ENCODE measurements at places on chromosomes 11 and 22.

DNA sequence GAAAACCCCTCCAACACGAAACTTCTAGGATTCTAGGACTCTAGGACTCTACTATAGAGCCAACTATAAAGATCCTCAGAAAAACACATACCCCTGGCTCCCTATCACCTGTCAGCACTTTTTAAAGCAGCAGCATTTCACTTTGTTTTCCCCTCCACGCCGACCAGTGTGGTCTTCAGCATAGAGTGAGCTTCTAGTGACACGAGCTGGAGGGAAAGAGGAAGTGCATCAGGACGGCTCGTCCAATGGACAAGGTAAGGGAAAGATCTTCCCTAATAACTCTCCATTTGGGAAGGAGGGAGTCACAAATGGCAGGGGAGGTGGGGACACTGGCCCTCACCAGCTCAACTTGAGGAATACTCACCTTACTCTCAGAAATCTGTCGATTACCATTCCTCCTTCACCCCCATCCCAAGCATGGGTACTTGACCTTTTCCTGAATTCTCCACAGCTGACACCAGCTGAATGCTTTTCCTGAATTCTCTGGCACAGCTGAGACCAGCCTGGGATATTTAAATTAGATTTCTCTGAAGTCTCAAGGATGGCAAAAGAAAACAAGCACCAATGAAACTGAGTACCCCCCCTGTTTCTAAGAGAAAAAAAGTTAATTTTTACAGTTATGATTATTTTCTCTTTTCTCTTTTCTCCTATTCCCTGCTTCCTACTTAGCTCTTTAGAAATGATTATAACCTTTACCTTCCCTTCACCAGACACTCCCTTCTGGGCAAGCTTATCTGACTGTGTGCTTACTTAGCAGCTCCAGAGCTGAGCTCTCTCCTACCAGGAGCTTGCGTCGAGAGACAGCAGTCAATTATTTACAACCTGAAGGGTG, 33.3 kb upstream of the NNMT start:
- DNase-seq = no peak

GRCh38 chr11:64246871-64247728, at the start of gene PPP1R14B:
PPP1R14B (minus strand) TSS chr11:64246943; CDS start chr11:64246673, 270 bp downstream.
- peak; percentile 92 for DNase-seq

DNA sequence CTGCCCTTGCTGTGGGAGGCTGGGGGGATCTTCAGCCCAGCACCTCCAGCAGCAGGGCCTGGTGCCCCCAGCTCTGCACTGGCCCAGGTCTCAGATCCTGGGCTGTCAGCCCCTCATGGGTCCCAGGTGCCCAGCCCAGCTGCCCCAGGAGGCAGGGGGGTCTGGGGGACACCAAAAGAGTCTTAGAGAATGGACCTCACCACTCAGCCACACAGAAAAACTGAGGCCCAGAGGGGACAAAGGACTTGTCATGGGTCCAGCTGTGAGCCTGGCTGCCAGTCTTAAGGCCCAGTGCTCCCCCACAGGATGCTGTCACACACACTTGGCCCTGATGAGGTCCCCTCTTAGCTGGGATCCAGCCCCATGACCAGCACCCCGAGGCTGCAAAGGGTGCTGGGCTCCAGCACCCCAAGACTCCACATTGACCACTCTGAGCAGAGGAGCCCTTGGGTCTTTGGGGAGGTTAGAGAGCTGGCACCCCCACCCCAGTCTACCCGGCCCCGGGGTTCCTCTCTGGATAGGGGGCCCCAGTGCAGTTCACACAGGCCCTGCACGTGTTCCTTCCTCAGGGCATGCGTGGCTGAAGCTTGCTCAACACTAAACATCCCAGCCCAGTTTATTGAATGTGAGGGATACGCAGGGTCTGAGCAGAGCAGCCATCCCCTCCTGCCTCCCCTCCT, 54.4 kb downstream of the IGLL5 start:
- DNase-seq = peak; percentile 15

DNA sequence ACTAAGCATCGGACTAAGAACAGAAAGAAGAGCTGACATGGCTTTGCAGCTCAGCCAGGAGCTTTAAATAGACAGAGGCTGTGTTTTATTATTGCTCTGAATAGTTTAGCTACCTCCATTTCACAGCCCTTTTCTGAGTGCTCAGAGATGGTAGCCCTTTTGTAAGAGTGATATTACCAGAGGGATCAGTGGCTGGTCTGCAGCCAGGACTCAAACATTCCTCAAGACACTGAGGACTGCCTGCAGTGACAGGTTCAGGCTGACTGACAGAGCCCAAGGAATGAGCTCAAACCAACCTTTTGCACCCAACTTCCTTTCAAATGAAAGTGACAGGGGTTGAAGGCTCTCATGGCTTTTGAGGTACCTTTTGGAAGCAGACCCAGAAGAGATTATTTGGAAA, 189.0 kb downstream of the DDX10 start:
- DNase-seq = no peak

GRCh38 chr11:12206529-12206928, 96.1 kb downstream of the MICAL2 start:
- DNase-seq = no peak

DNA sequence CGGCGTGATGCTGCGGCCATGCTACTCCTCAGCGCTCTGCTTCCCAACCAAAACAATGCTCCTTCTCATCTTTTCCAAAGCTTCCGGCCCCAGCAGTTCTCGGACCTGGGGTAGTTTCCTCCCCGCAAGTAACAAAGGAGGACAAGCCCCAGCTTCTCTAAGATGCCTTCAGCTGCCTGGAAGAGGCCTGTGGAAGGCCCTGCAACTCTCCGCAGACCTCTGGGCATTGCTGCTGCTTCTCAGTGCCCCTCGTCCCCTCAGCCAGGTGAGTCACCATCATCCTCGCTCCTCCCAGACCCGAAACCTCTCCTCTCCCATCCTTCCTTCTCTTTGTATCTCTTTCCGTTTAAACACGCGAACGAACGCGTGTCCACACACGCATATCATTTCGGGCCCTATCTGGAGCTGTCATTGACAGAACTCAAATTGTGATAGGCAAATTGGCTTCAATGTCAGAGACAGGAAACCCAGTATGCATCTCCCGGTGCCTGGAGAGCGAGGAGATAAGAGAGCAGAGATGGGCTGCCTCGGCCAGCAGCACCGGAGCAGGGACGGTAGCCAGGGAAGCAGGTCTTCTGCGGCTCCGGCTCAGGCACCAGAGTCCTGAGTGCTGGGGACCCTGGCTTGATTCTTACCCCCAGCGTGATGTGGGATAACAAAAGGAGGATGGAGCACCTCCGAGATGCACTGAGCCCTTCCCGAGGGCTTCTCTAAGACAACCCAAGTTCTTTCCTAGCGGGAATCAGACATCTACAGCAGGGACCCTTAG, 22.0 kb upstream of the JAM3 start:
- no peak for DNase-seq

- DNase-seq = no peak
Observed at GRCh38 chr11:45056529-45056928, 89.9 kb upstream of the PRDM11 start.

DNA sequence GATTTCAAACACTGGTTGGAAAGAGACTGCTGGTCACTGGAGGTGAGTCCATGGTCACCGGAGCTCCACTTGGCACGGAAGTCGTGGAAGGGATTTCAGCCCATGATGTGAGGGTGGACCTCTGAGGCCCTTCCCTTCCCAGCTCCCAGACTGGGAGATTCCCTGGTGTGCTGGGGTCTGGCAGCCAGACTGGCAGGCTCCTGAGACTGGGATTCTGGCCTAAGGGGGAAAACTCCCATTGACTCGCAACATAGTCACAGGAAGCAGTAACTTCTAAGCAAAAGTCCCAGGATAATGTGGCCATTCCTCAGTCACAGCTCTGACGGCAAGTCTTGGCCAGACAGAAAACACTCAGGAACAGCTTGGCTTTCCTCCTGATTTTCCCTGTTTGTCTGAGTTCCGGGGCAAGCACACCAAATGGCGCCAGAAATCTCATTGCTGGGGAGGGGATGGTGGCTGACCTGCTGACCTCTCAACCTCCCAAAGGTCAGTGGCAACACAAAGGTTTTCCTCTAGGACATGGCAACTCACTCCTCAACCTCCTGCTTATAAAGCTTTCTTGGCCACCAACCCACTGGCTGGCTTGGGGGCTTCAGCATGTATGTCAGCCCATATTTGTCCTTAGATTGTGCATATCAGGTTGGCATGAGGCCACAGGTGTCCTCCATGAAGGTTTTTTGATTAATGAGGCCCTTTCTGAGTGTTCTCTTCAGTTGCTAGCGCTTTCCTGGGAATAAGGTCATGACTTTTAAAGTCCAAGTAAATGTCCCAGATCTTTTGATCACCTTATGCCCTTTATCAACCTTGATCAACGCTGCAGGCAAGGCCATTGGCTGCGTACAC, 99.5 kb downstream of the CCDC81 start:
- no peak for DNase-seq

GRCh38 chr11:128180441-128181087, 406.8 kb downstream of the ETS1 start:
- no peak for DNase-seq

- DNase-seq = no peak
Observed at GRCh38 chr11:122852074-122852795, 13.9 kb downstream of the CRTAM start.

- no peak for DNase-seq
Observed at GRCh38 chr22:19892257-19892879, 37.7 kb upstream of the GNB1L start.

- DNase-seq = no peak
Observed at GRCh38 chr22:39915295-39915726, 14.4 kb downstream of the GRAP2 start.

DNA sequence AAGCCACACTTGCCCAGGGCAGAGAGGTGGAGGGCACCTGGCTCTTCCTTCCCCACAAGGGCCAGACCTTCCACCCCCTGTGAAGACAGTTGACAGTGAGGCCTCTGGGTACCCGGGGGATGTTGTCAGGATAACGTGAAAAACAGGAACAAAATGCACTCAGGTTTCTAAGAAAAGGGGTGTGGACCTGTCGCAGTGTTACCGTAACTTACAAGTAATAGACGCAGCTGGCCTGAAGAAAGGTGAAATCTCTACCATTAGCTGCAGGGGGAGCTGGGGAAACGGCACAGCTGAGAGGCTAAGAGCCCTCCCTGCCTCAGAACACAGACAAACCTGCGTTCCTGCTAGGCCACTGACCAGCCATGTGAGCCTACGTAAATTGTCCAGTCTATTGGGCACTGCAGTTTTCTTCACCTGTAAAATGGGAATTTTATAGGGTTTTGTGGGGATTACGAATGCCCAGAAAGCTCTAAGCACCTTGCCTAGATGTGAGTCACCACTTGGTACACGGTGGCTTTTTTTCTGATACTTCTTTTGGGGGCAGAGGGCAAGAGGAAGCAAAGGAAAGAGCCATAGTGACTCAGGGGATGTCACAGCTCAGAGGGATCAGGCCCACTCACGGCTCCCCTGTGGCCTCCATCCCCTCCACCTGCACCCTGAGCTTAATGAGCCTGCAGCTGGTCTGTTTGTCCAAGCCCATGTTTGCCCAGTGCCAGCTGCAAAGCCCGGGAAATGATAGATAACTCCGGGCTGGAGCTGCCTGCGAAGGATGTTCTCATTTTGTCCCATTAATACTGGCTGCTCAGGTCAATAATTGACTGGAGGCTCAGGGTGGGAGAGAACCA, 18.4 kb upstream of the CABP7 start:
- DNase-seq = no peak

DNA sequence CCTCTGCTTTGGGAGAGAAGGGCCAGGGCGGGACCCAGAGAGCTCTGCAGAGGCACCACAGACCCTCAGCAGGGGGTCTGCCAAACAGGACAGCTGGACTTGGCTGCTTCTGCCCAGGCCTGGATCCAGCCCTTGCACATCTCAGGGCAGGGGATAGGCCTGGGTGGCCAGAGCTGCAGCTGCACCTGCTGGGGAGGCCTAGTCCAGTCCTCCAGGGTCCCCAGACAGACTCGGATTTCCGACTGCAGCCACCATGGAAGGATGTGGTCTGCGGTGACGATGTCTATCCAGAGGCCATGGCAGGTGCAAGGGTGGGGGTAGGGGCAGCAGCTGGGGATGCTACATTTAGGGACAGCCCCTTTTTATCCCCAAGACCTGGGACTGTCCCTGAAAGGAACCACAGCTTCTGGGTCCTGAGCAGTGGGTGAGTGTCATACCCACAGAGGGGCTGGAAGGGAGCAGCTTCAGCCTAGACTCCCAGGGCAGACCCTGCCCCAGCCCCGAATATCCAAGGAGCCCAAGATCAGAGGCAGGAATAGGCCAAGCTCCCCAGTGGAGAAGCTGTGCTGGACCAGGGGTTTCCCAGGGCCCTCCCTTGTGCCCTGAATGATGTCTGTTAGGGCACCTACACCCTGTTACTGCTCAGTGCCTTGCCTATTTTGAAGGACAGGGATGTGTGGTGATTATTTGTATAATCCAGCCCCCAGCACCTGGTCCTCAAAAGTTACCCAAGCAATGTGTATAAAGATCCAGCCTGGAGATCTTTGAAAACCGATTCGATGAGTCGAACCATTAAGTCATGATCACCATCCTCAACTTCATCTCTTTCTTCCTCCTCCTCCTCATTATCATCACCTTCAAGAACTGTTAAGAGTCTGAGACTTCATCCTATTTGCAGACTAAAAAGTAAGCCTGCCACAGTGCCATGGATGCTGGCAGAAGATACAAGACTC, 2.5 kb upstream of the IGLL5 start:
- no peak for DNase-seq

DNA sequence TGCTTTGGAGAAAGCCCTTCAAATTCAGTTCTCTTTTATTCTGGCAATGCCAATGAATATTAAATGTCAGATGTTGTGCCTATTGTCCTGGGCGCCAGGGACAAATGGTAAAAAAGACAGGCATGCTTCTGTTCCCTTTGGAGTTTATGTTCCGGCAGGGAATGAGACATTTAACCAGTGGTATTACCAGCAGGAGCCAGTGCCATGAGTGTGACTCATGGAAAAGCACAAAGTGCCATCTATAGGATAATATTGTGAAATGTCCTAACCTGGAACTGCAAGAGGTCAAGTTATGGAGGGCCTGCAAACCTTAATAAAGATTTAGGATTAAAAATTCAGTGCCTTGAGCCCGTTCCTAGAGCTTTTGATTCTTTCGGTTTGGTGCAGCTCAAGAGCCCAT, 39.5 kb downstream of the REXO2 start:
- DNase-seq = no peak

DNA sequence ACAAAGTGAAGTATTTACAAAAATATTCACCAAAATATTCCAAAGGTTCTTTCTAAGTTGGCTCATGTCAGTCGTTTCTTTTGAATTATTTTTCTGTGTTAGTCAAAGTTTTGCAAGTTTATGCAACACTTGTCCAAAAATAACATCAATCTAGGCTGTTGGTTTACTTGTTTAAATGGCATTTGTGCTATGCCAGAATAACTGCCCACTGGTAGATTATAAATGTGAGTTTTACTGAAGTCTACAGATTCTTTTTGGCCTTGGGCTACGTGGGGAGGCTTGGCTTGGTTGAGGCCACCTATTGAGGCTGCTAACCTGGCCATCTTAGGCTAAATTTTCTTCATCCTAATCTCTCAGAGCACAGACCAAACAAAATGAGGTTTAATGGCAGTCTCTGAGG, 1091.9 kb upstream of the RAG2 start:
- no peak for DNase-seq

DNA sequence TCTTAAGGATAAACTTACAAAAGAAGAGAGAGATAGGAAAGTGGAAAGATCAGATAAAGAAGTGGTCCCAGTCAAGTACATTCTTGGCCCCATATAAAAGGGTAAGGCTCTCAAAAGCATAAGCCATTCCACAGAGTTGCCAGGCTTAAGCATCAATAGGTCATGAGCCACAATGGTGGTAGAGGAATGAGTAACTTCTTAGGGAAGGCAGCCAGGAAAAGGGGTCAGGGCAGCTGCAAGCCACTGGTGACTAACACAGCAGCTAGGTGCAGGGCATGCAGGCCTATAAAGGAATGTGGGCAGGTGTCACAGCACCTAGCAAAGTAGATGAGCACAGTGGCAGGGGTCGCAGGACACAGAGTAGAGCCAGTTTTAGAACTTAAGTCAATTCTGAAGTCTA, 302.6 kb upstream of the FAT3 start:
- DNase-seq = no peak

All from adrenal gland (tissue), 19 donors.